ENCODE measurements at places on chromosomes 11 and 22. TPM values are rescaled to one million over a fixed set of nuclear protein-coding genes. Genes with fewer than 3 reads are reported as not detected.

The GPR83 gene
- polyA plus RNA-seq = 0.92 TPM

The SLC22A25 gene
- polyA plus RNA-seq = 0.44 TPM

The PAAF1 gene
- polyA plus RNA-seq = 29.4 TPM

- DNase-seq = no peak
Measured at GRCh38 chr11:15780382-15780781, 576.0 kb downstream of the SOX6 start.

DNA sequence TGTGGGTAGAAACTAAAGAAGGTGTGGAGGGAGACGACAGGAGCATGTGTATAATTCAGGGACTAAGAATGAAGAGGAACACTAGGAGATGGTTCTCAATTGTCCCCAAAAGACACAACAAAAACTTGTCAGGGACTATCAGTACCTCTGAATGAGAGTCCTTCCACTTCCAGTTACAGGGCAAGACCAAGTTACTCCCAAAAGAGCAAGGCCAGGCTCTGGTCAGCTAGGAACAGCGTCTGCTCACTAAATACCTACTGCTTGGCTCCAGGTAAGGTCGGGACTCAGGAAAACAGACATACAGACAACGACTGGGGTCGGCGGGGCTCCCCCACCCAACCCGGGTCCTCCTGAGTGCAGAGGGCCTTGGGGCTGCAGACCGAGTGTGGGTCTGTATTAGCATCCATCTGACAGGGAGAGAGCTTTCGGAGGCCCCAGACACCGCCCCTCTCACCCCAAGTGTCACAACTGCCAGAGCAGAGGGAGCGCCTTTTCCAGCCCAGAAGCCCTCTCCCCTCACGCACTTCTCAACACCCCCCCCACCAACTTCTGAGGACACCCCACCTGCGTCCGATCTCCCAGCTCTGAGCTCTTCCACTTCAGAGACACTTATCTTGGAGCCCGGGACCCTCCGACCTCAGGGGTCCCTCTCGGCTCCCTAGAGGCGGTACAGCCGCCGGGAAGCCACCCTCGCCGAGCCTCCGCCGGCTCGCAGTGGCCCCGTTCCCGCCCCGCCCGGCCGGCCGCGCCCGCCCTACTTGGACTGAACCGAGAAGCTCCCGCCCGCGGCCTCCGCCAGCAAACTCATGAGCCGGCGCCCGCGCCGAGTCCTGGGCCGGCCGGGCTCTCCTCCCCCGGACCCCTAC lies 522 bp downstream of the RHOG start:
- DNase-seq = no peak

DNA sequence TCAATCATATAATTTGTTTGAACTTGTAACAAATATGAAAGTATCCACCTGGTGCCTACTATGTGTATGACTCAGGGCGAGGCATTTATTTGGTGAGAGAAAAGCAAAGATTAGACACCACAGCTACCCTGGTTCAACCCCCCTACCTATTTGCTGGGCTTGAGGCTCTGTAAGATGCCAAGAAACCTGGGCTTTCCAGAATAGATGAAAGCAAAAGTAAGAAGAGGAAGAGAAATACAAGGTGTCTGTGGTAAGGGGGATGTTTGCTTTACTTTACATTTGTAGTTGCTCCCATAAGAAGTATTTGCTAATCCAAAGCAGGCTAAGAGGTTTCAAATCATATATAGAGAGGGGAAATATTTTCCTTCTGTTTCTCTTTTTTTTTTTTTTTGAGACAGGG lies 61.7 kb downstream of the DDI1 start:
- DNase-seq = no peak
